ENCODE measurements at places on chromosomes 16 and 17.
A peak's percentile ranks its signal among the peaks of the same experiment; 100 is the strongest.

DNA sequence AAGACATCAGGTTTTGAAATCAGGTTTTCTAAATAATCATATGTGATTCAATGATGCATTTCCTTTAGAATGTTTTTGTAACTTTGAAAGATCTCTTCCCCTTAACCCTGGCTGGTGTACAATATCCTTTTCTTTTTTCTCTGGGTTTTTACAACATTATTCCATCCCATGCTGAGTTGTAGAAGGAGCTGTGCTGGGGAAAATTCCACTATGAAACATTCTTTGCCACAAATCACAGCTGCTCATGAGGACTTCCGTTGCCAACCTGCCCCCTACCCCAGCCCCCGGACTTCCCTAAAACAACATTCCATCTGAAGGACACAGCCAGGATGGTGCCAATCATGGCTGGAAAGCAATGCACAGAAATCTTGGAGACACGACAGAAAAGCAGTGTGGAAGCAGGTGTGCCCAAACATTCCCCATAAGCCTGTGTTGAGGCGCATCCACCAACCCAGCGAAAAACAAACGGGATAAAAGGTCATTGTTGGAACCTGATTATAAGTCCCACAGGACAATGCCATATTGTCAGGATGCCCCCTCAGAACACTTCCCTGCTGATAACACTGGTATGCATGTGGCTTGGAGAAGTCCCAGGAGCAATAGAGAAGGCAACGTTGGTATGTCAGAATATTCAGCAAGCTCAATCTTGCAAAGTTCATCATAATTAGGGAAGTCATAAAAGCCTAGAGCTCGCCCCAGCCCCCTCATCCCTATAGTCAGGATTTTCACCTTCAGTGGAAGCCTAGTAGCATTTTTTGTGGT lies 475.0 kb downstream of the HS3ST3B1 start:
- no peak for DNase-seq

- peak; percentile 95 for DNase-seq
Measured at GRCh38 chr16:57185945-57186871, at the start of the genes PSME3IP1 and RSPRY1. TSS of gene PSME3IP1 (minus strand) at chr16:57186039. CDS start at chr16:57173854, 12,185 bp downstream. TSS of gene RSPRY1 (plus strand) at chr16:57186329. CDS start at chr16:57204659, 18,330 bp downstream.

DNA sequence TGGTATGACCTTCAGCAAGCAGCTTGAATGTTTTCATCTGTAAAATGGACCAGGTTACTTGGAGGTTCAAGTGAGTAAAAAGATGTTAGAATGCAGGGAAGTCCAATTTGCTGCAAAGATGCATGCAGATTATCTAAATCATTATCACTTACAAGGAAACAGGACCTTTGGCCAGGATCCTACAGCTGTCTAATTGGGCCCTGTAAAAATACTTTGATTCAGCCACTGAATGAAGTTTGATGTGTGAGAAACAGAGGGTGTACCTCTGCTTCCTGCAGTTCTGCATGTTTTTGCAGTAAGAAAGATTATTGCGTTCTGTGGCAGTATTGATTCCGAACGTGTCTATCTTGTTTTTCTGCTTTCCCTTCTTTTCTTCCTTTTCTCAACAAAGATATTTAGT lies 10.2 kb downstream of the CDH13 start:
- DNase-seq, result no peak

DNA sequence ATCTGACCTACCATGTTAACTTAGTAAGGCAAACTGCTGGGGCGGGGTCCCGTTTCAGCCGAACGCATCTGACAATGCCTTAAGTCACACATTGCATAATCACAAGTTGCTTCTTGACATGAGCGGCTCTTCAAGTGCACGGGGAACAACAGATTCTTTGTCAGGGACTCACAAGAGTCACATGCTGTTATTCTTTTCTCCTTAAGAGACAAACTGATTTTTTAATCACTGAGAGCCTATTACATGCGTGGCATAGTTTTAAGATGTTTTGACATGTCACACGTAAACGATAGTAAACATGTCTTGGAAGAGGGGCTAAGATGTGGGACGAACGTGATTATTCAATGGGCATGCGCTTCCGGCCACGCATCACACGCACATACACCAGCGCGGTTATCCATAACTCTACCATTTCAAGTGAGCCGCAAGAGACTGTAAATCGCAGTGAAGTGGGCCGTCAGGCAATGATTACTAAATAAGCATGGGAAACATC lies 63.4 kb downstream of the ADCY9 start:
- DNase-seq, result no peak

DNA sequence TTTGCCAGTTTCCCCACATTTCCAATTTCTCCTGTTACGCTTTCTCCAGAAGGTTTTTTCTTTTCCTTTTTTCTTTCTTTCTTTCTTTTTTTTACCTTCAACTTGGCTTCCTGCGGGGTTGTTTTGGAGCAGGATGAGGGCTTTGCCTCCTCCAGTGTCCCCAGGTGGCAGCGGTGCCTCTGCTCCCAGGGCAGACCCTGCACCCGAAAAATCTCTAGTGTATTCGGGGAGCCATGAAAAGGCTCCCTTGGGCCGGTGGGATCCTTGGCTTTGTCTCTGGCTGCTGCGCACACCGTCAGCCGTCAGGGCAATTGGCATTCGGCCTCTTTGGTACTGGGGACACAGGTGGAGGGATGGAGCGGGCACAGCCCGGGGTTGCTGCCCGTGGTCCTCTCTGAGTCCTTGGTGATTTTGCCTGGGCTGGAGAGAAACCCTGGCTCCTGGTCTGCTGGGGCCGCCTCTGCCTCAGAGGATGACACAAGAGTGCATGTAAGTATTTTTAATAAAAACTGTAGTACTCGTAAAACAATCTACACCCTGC lies 846 bp downstream of the ITGB3 start:
- no peak for DNase-seq

DNA sequence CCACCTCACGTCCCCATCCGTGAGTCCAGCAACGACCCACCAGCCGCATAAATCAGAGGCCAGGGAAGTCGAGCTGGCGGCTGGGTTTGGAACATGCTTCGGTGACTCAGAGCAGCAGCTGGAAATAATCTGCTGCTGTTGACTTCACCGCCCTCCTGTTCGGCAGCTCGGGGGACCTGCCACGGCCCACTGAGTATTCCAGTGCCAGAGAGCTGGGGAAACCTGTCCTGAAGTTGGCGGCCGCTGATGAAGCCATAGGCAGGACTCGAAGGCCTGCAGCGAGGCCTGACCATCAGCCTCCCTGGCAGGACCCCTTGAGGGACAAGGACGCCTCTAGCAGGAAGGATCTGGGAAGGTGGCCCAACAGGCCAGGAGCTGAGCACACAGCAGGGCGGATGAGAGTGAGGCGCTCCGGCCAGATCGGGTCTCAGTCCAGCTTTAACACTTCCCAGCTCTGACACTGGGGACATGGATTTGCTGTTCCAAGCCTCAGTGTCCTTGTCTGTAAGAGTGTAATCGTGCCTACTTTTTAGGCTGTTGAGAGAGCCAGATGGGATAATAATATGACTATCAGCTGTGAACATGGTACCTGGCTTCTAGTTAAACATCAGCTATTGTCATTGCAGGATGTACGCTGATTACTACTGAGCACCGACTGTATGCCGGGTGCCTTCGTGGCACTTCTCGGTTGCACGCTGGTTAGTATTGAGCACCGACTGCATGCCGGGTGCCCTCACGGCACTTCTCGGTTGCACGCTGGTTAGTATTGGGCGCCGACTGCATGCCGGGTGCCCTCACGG lies 50.4 kb upstream of the CIBAR2 start:
- no peak for DNase-seq

DNA sequence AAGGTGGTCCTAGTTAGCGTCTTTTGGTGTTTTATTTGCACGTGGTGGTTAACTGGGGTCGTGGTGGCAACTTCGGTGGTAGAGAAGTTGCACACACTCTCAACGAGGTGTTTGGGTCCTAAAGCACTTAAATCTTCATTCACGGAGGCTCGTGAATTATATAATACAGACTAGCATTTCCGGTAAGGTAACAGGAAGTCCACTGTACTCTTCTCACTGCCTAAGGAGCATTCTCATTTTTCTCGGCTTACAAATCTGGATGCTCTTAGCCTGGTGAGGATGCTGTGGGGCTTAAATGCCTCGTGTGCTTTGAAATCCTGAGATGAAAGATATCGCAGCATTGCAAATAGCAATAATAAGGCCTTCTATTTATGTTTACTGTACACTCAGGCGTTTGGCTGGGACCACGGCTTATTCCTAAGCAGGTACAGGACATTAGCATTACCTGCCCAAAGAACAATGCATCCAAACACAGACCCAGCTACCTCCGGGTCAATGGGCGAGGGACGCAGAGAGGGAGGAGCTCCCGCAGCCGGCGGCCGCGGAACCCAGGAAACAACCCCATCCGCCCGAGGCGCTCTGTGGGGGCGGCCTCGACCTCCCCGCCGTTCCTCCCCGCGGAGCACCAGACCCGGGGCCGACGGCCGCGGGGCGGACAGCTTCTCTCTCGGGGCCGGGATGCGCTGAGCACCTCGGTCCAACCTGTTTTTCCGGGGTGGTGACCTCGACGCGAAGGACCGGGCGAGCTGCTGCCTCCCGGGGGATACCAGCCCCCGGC lies 856 bp downstream of the DNAJA2 start:
- DNase-seq, result peak; percentile 57

- no peak for DNase-seq
Measured at GRCh38 chr17:57906910-57907309, 48.3 kb downstream of the CUEDC1 start.

DNA sequence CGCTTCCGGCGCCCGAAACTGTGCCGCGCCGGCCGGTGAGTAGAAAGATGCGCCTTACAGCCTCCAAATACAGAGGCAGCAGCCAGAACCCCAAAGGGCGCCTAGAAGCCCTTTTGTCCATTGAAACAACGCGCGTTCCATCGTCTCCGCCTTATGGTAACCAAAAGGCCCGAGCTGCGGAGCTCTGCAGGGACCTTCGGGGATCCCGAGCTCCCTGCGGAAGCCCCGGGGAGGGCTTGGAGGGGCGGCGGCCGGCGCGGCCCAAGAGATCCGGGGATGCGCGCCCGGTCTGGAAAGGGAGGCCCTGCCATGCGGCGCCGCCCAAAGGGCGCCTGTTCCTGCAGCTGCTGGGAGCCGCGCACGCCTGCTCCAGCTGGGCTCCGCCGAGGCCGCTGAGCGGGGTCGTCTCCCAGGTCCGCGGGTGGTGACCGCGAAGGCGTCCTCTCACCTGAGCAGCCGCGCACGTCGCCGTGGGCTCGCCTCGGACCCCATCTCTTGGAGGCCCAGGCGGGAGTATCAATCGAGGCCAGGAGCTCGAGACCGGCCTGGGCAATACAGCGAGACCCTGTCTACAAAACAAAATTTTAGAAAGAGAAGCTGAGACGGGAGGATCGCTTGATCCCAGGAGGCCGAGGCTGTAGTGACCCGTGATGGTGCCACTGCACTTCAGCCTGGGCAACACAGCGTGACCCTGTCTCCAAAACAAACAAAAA lies 742 bp upstream of the FBXO31 start:
- DNase-seq, result peak; percentile 28

DNA sequence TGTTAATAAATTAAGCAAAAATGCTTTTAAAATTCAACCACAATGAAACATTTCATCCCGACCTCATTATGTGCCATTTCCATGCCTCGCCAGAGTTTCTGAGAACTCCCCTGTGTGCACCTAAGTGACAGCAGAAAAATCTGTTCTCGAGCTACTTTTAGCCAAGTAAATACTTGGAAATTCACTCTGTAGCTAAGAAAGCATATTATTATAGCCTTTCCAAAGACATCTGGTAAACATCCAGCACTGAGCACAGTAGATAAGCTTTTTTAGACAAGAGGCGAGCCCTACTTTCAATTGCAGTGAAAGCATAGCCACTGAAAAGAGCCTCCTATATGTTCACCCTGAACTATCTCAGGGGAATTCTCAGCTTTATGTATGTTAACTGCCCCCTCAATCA lies 242.8 kb upstream of the PSMD7 start:
- no peak for DNase-seq

GRCh38 chr17:57067781-57068180 lies 17.3 kb upstream of the AKAP1 start:
- DNase-seq, result no peak

DNA sequence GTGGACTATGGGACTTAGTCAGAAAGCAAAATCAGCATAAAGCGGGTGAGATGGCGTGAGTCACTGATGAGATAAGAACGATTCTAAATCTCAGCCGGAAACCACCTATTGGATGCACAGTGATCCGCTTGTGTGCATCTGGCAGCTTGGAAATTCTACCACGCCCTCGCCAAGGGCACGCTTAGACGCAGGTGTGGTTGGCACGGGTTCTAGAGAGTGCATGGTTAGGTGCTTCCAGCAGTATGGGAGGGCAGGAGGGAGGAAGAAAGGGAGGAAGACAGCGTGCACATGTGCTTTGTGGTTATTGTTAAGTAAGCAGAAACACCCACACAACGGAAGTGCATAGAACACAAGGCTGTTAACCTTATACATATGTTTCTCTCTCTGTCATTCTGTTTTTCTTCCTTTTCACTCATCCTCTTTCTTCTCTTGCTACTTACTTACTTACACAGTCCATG lies 374.0 kb upstream of the ASIC2 start:
- DNase-seq, result no peak

DNA sequence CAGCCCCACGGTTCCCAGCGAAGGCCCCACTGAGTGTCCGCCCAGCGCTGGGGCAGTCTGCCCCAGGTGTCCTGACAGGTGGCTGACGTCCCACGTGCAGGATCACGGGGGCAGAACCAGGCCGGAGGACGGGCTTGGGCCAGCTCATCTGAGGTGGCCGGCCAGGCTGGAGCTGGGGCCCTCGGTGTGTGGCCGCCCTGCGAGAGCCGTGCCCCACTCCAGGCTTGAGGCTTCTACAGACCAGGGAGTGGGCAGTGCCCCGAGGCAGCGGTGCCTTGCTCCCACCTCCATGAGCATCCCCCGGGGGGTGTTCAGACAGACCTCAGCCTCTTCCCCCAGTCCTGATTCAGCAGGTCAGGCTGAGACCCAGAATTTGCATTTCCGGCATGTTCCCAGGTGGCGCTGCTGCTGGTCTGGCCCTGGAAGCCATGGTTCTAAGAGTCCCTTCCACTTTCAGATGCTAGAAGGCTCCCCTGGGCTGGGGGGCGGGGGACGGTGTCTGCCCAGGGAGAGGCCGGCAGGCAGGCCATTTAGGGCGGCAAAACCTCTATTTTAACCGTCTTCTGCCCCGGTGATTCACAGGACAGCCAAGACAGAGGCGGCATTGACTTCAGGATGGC lies 35.4 kb upstream of the PABPN1L start:
- no peak for DNase-seq

DNA sequence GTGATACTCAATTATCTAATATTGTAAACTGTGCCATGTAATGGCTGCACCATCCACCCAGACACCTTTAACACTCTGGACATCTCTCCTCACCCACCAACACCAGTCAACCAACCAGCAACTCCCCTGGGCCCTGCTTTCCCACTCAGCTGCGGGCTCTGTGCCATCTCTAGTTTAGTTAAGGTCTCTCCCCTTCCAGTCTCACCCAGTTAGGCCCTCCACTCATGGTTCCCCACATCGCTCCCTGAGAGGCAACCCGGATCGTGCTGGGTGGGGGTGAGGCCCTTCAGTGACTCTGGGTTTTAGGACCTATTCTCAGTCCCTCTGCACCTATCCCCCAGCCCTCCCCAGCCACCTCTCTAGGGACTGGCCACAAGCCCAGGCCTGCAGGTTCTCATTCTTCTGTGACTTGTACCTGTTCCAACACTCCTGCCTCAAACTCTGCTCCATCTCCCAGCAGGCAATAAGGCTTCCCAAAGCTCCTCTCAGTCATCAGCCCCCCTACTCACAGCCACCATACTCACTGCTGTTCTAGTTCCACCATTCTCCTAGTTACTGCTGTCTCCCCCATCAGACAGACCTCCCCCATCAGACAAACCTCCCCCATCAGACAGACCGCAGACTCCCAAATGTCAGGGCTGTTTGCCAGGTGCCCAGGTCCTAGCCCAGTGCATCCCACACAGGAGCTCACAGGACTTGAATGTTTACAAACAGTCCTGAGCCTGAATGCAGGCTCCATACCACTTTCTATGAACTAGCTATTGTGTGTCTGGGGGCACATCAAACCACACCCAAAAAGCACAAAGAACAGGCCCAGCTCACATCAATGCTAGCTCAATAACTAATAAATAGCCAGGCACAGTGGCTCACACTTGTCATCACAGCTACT lies 2.6 kb downstream of the TK2 start:
- peak; percentile 10 for DNase-seq
